Urinary bladder (tissue), 4 donors: ENCODE measurements at places on chromosomes 12 and 14. TPM values are rescaled to one million over a fixed set of nuclear protein-coding genes. Genes with fewer than 3 reads are reported as not detected.

Gene COPS7A
- 88.2 TPM for polyA plus RNA-seq

Gene AKAP3
- 1.3 TPM for polyA plus RNA-seq

Gene BCL11B
- 0.27 TPM for polyA plus RNA-seq

DNA sequence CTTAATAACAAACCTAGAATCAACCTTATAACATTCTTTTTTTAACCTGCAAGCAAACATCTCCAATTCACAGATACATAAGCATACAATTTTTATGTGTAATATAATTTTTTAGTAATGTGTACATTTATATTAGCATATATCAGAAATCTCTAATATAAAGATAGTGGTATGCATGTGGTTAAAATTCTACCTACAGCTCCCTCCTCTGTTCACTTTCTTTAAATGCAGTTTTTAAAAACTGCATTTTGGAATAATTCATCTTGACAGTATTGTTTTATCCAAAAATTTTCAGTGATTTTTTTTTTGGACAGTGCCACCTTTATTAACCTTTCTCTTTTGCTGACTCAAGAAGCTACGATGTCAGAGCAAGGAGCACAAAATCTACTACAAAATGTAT is 13.2 kb upstream of the RXYLT1 start:
- no peak for DNase-seq

- DNase-seq: no peak
Measured at GRCh38 chr12:13127444-13127843, 24.0 kb upstream of the GSG1 start.

DNA sequence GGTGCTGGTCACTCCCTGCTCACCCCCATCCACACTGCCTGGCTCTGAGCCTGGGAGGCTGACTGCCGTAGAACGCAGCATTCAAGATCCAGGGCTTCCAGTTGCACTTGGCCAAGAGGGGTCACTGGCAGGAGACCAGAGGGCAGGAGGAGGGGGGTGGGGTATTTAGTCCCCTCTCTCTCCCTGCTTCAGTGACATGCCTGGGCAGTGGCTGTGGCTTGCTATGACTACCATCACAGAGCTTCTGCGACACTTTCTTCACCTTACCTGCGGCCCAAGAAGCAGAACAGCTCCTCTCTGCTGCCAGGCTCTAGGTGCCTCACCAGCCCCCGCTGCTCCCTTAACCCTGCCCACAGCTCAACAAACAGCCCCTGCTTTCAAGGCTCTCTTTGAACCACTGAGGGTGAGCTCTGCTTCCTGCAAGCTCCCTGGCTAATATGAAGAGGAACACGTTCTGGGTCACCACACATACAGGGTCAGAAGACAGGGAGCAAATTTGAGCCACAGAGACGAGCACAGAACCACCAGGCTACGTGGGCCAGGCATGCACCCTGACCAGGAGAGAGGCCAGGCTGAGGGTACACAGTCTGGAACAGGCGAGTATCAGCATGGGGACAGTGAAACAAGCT is 55.7 kb downstream of the ITPK1 start:
- no peak for DNase-seq

DNA sequence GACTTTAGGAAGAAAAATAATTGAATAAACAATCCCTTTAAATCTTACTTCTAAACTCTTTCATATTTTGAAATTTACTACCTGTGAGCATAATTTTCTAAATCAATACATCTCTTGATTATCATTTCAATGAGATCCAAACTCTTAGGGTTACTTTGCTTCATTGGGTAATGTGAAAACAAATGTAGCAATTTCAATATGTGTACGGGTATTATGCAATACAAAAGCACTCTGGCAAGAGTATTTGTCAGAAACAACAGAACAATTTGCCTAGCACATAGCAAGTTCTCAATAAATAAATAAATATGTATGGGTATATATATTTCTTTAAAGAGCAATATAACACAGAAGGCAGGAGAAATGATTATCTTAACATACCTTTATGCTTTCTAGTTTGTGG is 77.1 kb downstream of the PLEKHG7 start:
- no peak for DNase-seq

GRCh38 chr14:26855077-26855753 is 257.4 kb upstream of the NOVA1 start:
- DNase-seq: no peak

Gene ARG2
- 4.7 TPM for polyA plus RNA-seq

DNA sequence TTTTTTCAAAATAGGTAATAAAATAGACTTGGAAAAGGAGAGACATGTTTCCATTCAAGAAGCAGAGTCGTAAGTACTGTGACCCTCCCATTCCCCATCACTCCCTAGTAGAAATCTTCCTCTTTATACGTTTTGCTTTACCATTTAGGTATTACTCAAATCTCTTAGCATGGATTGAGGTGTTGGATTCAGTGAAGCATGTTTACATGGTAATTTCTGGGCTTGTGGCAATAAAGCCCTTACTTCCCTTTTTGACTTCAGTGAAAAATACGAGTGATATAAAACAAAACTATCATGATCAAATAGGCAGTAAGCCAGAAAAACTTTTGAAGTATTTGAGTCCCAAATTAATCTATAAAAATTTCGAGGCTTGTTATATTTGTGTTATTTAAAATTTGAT is 27.4 kb downstream of the RAB21 start:
- no peak for DNase-seq

Gene SLCO1B1
- 0.05 TPM for polyA plus RNA-seq

Gene CARMIL3
- 0.33 TPM for polyA plus RNA-seq

Gene SLC10A1
- polyA plus RNA-seq: 0.05 TPM

Gene PLEKHD1
- polyA plus RNA-seq: 0.04 TPM

Gene OVCH1
- 0.05 TPM for polyA plus RNA-seq

- DNase-seq: no peak
Measured at GRCh38 chr12:65319688-65320200, 41.3 kb downstream of the MSRB3 start.

Gene CCDC197
- polyA plus RNA-seq: not detected

Gene CBLN3
- 5.9 TPM for polyA plus RNA-seq

DNA sequence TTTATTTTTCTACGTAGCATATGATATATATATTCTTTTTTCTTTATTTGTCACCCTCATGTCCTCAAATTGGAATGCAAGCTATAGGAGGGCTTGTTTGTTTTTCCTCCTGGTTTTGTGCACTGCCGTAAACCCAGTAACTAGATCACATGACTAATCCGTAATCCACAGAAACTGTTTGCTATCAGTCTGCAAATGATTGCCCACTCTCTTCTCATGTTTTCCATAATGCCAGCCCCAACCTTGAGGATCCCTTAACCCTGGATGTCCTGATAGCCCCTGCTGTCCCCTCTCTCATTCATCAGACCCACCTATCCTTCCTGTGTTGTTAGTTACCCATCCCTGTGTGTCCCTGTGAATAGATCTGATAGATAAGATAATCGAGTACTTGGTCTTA is 94.0 kb downstream of the TSPAN9 start:
- no peak for DNase-seq

Gene MYBPC1
- polyA plus RNA-seq: 0.10 TPM

GRCh38 chr12:6167327-6168280 is 32.6 kb upstream of the CD9 start:
- DNase-seq: no peak
